LHCN-M2 (cell line): ENCODE measurements at places on chromosomes 13 and 19. TPM values are rescaled to one million over a fixed set of nuclear protein-coding genes. Genes with fewer than 3 reads are reported as not detected.

DNA sequence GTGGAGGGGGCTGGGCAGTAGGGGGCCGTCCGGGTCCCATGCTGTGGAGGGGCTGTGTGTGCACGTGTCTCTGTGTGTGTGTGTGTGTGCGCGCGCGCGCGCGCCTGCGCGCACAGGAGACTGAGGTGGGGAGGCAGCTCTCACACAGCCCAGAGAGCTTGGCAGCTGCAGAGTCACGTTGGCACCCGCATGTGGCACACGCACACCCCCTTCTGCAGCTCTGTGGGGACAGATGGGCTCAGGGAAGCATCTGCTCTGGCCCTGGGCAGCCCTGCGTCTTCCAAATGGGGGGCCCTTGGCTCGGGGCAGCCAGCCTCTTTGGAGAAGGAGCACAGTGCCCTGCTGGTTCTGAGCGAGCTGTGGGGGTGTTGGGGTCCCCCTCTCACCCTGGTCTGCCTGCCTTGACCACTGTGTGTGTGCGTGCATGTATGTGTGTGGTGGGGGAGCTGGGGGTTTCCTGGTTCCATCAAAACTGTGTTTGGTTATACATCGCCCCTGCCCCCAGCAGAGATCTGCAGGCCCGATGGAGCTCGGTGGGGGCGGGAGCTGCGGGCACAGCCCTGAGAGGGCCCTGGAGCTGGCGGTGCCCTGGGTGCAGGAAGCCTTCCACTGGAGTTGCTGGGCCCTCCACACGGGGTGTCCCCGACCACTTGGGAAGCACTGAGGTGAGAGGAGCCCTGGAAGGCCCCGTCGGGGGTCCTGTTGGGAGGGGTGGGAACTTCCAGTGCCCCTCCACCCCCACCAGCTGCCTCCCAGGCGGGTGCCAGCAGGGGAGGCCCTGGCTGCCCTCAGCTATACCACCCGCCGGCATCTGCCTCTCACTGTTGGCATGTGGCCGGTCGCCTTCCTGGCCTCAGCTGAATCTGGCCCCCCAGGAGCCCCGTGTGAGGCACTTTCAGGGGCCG lies 67.1 kb downstream of the KDM4B start:
- DNase-seq, result no peak

DNA sequence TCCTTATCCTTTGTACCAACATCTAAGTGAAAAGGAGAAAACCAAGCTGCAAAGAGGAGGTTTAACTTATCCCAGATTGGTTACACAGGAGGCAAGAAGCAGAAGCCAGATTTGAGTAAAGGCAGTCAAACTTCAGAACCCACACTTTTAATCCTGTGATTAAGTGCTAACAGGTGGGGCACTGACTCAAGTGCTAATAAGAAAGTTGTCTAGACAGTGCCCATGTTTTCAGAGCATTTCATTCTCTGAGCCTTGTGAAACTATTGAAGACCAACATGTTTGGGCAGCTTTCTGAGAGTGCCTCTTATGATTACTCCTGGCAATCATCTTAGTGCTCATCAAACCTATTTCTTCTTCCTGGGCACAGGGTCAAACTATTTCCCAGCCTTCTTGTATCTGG lies 380.8 kb downstream of the KCNRG start:
- DNase-seq, result peak; percentile 95

DNA sequence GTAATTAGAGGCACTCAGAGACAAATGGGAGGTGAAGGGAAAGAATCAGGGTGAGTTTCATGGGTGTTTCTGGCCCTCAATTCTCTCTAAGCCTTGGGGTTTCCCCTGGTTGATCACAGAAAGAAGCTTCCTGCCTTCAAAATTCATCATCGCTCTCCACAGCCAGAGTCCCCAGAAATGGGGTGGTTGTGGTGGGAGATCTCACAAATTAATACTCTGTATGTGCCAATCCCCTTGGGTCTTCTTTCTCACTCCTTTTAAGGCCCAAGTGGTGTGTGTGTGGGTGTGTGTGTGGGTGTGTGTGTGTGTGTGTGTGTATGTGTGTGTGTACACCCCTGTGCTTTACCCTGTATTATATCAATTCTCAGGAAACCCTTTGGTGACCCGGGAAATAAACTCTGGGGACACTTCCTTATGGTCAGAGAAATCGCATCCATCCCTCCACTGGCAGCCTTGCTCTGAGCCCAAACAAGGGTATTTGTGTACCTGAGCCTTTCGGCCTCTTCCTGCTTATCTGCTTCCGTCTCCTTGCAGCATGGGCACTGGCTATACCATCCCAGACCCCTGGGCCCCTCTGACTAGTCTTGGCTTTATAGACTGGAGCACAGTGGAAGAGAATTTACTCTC lies 2.8 kb upstream of the FCGBP start:
- DNase-seq, result no peak

DNA sequence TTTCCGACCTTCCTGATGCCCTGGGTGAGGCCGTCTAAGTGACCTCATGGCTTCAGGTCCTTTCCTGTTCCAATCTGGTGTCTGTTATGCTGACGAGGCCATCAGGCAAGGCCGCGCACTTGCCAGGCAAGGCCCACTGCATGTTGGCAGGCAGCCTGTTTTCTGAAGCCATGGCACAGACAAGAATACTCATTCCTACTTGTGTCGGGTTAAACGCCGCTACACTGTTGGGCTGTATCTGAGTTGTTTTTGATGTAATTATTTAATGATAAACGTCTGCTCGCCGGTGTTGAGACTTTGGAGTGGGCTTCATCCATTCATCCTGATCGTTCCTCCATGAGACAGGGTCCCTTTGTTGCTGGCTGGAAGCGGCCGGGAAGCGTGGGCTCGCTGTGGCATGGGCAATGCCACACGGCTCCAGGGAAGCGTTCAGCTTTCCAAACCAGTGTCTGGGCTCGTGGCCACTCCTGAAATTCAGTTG lies 92.1 kb downstream of the ATP11A start:
- no peak for DNase-seq

DNA sequence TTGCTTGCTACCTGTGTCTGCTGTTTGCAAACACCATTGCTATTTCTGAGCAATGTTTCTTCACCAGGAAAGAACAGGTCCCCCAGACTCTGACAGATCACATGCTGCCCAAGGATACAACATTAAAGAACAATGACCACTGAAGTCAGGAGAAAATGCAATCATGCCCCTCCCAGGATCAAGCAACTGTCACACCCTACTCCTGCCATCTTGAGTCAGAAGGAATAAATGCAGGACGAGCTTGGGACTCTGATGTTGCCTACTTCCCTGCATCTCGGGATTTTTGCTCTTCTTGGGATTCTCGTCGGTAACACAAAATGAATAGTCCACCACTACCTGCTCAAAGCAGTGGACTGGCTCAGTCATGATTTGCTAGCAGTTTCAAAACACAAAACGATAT lies 490.6 kb downstream of the COG6 start:
- no peak for DNase-seq

- peak; percentile 54 for DNase-seq
Measured at GRCh38 chr19:38830039-38830733, 1.4 kb downstream of the ECH1 start.

- no peak for DNase-seq
Measured at GRCh38 chr19:46191972-46192371, 37.6 kb upstream of the IGFL1 start.

GRCh38 chr13:50053844-50054243 lies 38.6 kb downstream of the KCNRG start:
- no peak for DNase-seq

Gene ADGRE3
- not detected in 2 replicates for total RNA-seq

Gene NPHS1
- not detected in 2 replicates for total RNA-seq

Gene KLC3
- not detected in 2 replicates for total RNA-seq

Gene ZNF534
- total RNA-seq, result not detected in 2 replicates
